Lung microvascular endothelial cell (primary cell): ENCODE measurements at places on chromosomes 1 and 21.

DNA sequence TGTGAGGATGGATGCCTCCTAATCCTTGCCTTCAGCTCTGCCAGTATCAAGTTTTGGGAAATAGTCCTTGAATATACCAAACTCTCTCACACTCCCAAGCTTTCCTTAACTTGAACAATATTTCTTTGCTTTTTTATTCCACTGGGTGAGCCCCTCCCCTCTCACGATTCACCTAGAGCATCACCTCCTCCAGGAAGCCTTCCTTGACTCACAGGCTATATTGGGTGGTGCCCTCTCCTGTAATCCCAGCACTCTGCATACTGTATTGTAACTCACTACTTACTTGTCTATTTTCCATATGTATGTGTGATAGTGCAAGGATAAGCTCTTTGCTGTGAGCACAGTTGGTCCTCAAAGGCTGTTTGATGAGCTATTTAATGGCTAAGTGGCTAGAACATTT is 114.7 kb downstream of the PLXNA2 start:
- no peak for DNase-seq

- DNase-seq = no peak
Observed at GRCh38 chr21:38930853-38931252, 125.1 kb downstream of the ETS2 start.

GRCh38 chr1:81525085-81525484 is 275.6 kb upstream of the ADGRL2 start:
- no peak for DNase-seq

DNA sequence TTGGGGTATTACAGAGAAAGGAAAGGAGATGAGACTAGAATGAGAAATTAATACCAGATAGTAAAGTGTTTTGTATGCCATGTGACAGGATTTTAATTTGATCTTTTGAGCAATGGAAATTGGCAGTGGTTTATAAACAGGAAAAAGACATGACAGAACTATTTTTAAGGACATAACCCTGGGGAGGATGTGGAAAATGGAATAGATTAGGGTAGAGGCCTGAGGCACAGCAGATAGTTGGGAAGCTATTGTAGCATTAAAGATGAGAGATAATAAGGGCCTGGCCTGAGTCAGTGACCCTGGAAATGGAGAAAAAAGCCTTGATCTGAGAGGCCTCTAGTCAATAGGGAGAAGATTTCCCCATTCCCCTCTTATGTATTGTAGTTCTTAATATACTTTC is 22.1 kb upstream of the KCNA3 start:
- DNase-seq = no peak

GRCh38 chr1:1137256-1138045 is 21.6 kb upstream of the C1orf159 start:
- DNase-seq = no peak

DNA sequence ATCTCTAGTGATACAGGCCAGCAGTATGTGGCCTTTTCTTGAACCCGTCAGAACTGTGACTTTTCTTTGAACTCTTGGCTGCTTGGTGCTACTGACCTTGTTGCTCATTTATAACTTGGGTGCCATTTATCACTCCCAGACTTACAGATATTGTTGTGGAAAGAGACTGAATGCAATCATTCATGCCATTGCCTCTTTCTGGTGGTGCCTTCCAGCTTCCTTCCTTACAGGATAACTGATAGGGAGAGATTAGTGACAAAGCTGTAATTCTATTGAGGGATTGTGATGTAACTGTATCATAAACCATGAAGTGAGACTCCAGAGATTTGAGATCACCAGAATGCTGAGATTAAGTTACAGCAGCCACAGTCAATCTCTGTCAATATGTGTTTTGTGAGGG is 256.5 kb downstream of the USP25 start:
- peak; percentile 81 for DNase-seq

DNA sequence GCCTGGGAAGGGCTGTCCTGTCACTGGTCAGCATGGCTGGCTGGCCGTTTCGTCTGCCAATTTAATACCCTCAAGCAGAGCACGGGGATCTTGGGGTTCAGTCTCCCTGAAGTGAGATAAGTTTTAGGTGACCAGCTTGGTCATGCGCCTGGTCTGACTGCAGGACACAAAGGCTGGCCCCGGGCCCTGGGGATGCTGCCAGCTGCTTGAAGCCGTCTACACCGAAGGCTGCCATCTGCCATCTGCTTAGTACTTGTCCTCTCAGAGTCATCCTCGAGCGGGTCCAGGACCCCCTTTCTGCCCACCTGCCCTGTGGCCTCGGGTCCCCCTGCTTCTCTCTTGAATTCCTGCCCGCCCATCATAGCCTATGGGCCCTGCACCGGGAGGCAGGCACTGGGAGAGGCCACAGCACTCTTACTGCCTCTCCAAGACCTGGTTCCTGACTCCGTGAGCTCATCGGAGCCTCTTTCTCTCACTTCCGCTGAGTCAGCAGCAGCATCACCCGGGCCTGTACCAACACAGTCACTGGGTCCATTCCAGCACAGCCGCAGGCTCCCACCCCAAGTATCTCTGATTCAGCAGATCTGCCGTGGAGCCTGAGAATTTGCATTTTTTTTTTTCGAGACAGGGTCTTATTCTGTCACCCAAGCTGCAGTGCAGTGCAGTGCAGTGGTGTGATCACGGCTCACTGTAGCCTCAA is 7.0 kb downstream of the FBLIM1 start:
- peak; percentile 94 for DNase-seq

DNA sequence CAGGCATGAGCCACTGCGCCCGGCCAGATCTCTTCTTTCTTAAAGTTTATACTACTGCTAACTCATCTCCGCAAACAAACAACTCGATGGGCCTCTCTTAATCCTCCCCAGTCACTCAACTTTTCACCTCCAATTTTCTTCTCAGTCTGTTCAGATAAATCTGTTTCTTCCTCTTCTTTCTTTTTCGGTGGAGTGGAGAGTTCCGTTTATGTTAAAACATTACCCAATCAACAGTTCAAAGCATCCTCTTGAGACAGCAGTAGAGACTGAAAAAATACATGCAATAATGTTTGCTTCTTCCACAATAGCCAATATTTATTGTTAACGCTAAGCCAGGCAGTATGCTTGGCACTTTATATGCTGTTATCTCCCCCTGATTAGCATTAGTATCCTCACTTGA is 1.4 kb upstream of the ANKRD13C start:
- no peak for DNase-seq

DNA sequence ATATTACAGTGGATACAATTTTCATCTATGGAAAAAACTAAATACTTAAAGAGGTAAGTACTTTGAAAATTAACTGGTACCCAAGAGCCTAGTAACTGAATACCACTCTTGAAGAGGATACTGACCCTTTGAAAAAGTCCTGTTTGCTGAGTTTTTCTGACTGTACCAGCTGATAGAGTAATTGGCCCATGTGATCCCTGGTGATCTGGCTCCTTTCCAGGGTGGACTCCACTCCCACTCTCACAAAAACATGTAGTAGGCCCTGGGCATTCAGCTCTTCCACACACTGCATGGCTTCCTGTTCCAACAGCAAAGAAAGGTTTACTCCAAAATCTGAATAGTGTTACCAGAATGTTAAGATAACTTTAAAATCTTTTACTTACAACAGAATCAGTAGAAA is 53.6 kb upstream of the HP1BP3 start:
- peak; percentile 6 for DNase-seq

DNA sequence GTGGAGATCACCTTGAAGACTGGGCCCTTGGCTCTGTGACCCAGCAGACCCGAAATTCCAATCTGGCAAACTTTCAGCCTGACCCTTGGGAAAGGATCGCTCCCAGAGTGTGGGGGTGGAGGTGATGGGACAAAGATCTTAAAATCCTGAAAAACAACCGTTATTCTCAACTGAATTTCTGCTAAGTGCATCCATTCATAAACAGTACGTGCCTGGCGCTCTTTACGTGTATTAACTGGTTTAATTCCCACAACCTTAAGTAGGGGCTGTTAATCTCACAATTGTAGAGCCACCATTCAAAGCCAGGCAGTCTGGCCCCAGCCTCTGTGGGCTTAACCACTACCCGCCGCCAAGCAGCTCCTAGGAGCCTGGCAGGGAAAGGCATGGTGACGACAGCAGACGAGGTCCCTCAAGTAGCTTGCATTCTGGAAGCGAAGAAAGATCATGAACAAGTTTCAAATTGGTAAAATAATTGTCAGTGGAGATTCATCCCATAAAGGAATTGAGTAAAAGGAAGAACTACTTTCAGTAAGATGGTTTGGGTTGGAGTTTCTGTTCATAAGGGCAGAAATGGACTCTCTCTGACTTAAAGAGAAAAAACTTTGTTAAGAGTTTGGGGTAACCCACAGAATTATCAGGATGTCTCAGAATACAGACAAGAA is 11.4 kb upstream of the RGS16 start:
- DNase-seq = peak; percentile 4

GRCh38 chr1:36097693-36098585 is 9.2 kb downstream of the ADPRS start:
- DNase-seq = no peak

GRCh38 chr1:198519639-198520501 is 20.6 kb downstream of the ATP6V1G3 start:
- DNase-seq = no peak

DNA sequence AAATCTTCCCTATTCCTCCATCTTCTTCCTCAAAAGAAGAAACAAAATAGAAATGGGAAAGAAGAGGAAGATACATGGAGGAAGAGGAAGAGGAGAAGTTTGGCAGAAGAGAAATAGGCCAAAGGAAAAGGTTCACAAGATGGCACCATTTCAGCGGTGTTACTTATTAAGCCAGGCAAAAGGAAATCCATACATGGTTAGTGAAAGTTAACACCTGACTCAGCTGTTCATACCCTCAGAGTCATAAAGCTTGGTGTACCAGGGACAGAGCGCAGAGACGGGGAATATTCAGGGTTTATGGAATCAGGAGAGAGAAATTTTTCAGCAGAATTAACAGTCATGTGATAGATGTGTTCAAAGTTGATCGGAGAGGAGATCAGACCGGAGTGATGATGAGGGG is 70.6 kb downstream of the COQ8A start:
- DNase-seq = no peak

- peak; percentile 26 for DNase-seq
Observed at GRCh38 chr1:211643324-211644212, 31.9 kb downstream of the NEK2 start.

DNA sequence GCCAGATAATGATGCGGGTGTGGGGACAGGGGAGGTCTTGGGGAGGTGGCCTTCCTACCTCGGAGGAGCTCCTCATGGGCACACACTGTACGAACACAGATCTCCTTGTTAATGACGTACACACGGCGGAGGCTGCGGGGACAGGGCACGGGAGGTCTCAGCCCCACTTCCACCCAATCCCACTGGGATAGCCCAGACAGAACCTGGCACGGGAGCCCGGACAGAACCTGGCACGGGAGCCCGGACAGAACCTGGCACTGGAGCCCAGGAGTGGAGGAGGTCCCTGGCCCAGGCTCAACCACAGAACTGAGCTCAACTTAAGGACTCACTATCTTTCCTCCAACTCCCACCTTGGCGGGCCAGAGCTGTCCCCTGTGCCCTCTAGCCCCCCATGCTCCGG is 5.2 kb downstream of the MFAP2 start:
- no peak for DNase-seq

DNA sequence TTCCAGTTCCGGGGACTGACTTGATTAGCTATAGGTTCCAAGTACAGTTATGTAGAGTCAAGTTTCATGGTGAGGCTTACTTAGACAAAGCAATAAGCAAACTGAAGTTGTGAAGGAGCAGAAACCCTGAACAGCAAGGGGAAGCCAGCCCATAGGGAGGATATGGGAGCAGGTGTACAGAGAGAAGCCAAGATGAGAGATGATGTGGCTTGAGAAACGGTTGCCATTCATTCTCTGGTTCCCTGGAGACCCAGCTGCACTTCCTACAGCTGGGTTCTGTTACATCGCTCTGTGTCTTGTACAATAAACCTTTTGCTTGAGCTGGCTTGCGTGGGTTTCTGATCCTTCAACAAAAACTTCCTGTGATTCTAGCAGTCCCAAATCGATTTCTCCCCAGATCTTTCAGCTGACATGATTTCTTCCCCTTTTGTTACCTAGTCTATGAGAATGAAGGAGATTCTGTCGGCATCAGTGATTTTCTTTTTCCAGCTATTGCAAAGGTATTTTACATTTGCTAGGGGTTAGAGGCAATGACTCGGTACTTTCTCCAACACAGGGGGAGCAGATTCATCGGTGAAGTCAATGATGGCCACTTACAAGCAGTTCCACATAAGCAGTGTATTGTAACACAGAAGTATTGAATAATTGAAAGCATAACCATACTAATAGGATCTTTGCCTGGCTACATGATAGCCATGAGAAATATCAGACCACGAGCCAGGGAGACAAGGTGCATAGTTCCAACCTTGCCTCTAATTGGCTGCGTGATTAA is 67.3 kb downstream of the URB2 start:
- no peak for DNase-seq

DNA sequence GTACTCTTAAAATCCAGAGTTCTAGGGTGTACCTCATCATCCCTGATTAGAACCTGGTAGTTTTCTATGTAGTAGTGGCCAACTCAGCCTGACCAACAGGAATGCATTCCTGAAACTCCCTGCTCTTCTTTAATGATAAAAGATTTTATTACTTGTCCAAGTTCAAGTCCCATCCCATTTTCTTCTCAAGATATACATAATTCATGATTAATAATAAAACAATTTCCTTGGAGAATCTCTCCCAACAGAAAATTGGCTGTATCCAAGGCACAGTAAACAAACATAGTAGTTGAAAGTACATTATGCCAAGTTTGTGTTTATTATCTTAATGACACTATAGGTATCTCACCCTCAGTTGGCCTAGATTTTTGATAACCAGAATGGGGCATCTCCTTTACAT is 714.1 kb upstream of the ADAMTS5 start:
- no peak for DNase-seq

DNA sequence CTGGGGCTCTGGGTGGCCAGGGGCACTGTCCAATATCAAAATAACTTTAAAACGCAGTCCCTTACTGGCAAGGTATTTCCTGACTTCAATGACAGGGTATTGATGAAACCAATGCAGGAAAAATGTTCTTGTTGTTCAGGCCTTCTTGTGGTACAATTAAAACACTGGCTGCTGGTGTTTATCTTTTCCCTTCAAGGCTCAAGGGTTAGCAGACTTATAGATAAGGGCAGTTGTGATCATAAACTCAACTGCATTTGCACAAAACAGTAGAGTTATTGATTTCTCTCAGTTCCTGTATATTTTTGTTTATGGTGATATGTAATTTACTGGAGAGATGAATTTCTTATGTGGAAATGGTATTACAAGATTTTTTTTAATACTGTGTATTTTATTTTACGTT is 2.7 kb upstream of the CD84 start:
- no peak for DNase-seq

GRCh38 chr1:168964478-168964877 is 142.0 kb upstream of the ATP1B1 start:
- no peak for DNase-seq

- DNase-seq = no peak
Observed at GRCh38 chr1:225822655-225823403, 12.9 kb downstream of the EPHX1 start.

GRCh38 chr1:4000811-4001251 is 100.8 kb upstream of the C1orf174 start:
- DNase-seq = no peak

- DNase-seq = peak; percentile 85
Observed at GRCh38 chr1:40014812-40015594, 25.5 kb upstream of the CAP1 start.

GRCh38 chr1:24928689-24929397 is 1.2 kb downstream of the RUNX3 start:
- DNase-seq = no peak

GRCh38 chr1:112769611-112770010 is 54.5 kb upstream of the PPM1J start:
- no peak for DNase-seq
